ENCODE measurements at places on chromosomes 7 and 10. TPM values are rescaled to one million over a fixed set of nuclear protein-coding genes. Genes with fewer than 3 reads are reported as not detected.

DNA sequence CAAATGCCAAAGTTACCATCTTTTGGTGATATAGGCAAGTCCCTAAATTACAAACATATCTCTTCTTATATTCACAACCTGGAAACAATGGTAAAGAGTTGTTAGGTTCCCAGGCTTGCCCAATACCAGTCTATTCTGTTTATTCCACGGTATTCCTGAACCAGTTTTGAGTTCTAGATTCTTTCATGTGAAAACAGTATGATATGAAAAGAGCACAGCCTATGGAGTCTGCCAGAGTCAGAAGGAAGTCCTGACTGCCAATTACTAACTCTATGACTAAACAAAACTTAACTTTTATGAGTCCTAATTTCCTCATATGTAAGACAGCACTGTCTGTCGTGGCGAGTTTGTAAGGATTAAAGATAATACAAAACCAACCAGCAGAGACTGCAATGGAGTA is 5.6 kb downstream of the ABI1 start:
- no peak for DNase-seq

SGPL1 gene
- 45.1 TPM for total RNA-seq

DNA sequence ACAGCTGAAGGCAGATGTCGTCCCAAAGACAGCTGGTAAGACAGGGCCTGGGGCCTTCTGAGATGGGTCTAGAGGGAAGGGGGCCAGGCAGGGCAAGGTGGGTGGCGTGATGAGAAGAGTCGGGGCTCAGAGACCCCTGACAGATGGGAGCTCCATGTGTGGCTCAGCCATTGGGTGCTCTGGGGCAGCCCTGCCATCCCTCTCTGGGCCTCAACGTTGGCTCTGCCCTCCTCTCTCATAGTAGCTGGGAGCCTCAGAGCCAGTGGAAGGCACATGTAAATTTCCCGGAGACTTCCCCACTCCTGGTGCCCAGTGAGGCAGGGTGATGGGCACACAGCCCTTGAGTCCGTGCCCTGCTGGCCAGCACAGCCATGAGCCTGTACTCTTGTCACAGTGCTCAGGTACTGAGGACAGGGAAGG is 1.8 kb downstream of the PPIF start:
- no peak for DNase-seq

DNA sequence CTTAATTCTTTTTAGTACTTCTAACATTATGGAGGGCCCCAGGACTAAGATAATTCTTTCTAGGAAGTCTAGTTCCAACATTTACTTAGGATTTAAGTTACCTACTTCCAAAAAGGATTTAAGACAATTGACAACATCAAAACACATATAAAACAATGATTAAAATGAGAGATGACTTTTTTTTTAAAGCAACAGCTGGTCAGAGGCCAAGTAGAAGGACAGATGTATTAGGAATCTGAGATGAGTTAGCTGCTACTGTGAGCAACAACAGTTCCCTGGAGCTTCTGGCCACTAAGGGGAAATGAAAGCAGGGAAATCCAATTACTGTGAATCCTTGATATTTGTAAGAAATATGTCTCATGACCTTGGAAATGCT is 222.3 kb downstream of the PHTF2 start:
- DNase-seq: no peak

CALML5 gene
- total RNA-seq: 0.41 TPM

DNA sequence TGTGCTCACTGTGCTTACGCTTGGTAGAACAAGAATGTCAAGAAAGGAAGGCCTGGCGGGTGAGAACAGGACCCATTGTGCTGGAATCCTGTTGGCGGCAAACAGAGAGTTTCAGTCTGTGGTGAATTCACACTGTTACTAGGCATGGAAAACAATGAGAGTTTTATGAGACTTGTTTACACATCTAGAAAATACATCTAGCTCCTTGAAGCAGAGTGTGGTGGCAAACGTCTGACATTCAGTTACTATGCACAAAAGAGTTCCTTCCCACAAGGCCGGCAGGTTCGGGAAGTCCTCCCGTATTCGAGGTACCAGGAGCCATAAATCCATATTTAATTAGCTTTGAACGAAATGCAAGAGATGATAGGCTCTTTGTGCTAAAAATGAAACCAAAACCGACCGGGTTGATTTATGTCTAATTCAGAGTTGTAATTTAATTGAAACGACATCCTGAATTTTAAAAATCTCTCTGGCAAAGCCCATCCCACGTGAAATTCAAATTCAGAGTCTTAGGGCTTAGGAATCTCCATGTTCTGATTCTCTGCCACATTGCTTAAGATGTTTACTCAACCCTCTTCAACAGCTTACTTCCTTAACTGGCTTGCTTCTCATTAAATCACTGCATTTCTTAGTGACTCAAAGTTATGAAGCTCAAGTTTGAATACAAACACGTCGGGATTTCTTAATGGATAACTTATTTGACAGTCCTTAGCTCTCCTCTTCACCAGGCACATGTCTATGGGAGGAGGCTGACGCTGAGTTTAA is 299.9 kb upstream of the PITRM1 start:
- peak; percentile 37 for DNase-seq

DNA sequence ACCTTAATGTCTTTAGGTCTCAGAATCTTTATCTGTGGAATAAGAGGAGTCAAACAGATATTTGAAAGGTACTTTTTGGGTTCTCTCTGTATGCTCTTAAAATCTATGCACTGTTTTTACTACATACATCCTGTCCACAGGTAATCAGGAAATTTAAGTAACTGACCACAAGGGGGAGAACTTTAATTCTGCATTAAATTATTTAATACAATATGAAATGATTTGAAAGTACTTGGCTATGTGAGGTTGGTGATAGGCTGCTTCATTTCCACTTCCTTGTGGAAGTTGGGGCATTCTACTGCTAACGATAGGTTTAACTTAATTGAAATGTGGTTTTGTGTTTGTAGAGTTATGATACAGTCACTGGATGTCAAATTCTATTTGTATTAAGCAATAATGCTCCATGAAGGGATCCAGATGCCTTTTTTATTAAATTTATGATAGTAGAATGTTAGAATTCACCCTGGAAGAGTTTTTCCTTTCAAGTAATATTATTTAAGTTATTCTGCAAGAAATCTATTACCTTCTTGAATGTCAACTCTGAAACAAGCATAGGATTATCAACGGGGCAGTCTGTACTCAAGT is 6.0 kb downstream of the TEX47 start:
- peak; percentile 35 for DNase-seq

GRCh38 chr10:75624638-75625037 is 193.2 kb downstream of the LRMDA start:
- no peak for DNase-seq

GRCh38 chr10:62689712-62690111 is 114.8 kb upstream of the ADO start:
- DNase-seq: peak; percentile 22

DNA sequence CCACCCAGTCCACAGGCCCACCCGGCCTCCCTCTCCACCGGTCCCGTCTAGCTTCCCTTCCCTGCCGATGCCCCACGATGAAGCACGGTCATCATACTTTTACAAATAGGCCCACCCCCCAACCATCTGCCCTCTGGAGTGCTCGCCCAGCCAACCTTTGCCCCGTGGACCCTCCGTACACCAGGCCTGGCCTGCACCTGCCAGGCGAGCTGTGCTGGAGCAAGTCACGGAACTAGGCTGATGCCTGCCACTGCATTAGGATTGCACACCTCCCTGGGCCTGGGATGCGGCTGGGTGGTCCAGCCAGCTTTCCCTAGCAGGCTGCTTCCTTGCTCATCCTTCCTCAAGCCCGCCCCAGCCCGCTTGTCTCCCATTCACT is 44.7 kb downstream of the PPIF start:
- DNase-seq: no peak

NRBF2 gene
- total RNA-seq: 21.0 TPM

DNA sequence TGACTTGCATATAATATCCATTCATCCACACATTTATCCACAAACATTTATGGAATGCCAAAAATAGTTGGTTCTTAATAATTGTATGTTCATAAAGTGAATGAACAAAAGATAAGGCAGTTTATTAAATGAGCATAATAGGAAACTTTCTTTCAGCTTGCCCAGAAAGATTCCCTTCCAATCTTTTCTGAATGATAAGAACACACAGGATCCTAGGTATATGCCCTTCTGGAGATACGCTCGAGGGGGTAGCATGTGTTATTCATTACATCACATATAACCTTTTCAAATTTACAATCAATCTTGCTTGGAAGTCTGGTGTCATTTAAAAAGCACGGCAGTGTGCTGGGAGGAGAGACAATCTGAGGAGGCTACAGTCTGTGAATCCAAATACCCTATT is 80.4 kb upstream of the PDK4 start:
- no peak for DNase-seq

GRCh38 chr7:24573554-24574338 is 494 bp downstream of the PALS2 start:
- peak; percentile 74 for DNase-seq

DNA sequence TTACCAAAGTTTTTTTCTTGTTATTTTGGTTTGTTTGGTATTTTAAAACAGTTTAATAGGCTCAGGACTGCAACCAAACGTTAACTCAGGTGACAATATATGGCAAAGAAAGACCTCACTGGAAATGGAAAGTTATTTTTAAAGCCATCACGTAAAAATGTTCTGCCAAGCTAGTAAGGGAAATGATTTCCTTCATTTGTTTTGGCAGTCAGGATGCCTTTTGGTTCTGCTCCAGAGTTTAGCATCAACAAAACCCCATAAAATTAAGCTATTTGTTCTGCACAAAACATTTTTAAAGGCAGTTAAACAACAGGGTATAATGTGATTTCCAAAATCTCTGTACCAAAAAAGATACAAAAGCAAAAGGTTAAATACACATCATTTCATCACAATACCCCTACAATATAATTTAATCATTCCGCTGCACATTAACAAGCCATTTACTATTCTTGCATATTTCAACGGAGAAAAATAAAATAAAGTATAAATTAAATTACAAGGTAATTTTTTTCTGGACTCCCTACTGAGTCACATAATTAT is 172.4 kb downstream of the SEMA3E start:
- DNase-seq: no peak

DNA sequence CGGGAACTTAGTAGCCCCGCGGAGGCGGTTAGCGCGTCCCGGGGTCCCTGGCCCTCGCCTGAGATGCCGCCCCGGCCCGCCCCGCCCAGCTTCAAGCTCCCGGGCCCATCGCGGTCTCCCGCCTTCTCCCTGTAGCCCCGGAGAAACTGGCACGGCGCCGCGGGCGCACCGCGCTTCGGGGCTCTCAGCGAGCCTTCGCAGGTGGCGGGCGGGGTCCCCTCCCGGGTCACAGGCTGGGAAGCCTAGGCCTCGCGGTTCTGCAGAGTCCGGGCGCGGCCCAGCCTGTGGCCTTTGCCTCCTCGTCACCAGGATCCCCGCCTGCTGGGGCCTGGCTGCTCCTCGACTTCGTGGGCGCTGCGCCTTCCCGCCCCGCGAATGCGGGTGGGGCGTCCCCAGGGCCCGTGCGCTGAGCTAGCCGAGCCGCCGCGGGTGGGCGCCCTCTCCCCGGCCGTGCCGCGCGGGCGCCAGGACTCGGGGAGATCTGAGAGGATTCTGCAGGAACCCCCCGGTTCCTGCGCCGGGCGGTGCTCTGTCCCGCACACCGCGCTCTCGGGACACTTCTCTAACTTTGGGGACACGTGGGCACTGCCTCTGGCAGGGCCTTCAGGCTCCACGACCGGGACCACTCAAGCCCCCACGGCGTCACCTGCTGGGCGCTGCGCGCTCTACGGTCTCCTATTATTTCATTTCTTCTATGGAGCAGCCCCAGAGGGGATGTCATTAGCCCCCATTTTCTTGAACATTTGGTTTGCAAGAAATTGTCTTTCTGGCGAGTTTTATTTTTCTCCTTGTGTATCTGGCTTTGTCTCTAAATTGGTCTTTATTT is 682 bp upstream of the RGS10 start:
- DNase-seq: peak; percentile 77

GRCh38 chr10:47322300-47323061 is at the start of gene GDF2:
GDF2 (plus strand) TSS chr10:47322454; CDS start chr10:47322669, 215 bp downstream.
- no peak for DNase-seq

GRCh38 chr10:125158601-125159485 is 1.5 kb downstream of the CTBP2 start:
- peak; percentile 80 for DNase-seq

GRCh38 chr10:104045151-104046089 is 40.3 kb downstream of the COL17A1 start:
- DNase-seq: peak; percentile 40
